Mononuclear cell (primary cell): ENCODE measurements at places on chromosomes 4 and X. TPM values are rescaled to one million over a fixed set of nuclear protein-coding genes. Genes with fewer than 3 reads are reported as not detected.

The S100P gene
- total RNA-seq = 0.31 TPM

The KLHL34 gene
- 0.21 TPM for total RNA-seq

The GLRA3 gene
- total RNA-seq = not detected

The EFHC2 gene
- total RNA-seq = 6.1 TPM

The P2RY10 gene
- total RNA-seq = 140 TPM
